ENCODE measurements at places on chromosomes 4 and X.

GRCh38 chr4:130110189-130110588 lies 1014.2 kb downstream of the C4orf33 start:
- DNase-seq, result no peak

DNA sequence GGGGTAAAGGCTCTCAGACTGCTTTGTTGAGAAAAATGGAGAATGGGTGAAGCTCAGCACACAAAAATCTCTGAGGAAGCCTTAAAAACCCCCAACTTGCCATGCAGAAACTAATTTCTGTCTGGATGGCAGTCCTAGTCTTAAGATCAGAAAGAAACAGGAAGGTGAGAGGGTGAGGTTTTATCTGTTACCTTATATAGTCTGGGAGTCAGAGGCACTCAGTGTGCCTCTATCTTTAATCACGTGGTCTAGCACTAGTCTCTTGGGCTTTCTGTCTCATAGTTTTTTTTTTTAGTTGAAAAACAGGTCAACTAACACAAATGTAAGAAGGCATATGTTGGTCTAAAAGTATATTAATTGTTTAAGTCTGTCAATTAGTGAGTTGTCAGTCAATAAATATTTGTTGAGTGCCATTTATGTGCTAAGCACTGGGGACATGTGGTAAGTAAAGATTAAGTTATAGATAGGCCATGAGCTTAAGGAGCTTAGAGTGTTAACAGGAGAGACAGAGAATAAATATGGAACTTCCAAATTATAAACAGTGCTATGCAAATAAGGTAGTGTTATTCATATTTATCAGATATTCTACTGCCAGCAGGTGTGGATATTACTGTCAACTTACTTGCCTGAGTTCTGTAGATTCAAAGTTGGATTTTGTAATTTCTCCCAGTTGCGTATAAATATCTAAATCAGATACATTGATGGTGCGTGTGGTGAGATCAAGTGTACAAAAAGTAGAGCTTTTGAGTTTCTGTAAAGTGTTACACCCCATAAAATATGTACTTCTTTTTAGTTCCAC lies 7.0 kb downstream of the CYBB start:
- DNase-seq, result no peak

DNA sequence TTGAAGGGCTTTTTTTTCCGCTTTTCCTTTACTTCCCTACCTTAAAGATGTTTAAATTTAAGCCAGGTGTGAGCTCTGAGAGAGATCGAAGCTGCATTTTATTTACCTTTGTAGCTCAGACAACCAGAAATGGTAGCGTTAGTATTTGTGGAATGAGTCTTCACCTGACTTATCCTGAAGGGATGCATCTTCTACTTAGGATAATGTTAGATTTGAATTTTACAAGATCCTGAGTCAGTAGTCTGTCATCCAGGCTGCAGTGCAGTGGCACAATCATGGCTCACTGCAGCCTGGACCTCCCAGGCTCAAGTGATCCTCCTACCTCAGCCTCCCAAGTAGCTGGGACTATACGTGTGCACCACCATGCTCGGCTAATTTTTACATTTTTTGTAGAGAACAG lies 26.2 kb downstream of the TMSB4X start:
- no peak for DNase-seq

GRCh38 chr4:178288462-178288861 lies 846.2 kb upstream of the AGA start:
- DNase-seq, result no peak

DNA sequence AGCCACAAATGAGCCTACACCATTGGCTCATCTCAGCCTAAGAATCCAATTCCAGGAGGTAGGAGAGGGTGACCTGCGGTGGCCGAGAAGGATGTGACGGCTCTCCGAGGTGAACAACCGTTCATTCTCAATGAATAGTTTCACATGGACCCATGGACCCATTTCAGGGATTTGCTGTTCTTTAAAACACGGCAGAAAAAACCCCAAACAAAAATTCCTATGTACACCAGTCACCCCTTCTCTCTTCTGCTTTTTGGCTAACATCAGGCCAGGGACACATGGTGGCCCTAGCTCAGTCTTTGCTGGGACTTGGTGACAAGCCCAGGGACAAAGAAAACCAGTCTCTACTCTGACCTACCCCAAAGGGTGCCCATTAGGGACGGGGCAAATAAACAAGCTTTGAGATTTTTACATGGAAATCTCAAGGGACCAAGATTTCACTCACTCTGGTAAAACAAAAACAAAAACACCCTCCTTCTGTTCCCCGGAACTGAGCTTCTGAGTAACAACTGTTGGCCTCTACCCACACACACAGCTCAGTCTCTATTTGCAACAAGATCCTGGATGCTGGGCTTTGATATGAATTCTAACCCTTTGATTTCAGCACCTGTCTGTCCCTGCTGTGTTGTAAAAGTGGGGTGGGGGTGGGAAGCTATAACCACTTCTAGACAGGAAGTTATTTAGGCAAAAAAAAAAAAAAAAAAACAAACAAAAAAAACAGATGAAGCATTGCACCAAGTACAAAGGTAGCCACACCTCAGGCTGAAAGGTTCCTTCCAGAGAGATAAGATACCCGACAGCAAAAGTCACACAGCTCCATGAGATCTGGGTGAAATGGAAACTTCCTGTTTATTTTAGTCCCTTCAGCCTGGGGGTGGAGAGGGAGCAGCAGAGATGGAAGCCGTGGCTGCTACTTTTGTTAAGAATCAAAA lies 49.0 kb downstream of the DDX3X start:
- DNase-seq, result no peak

DNA sequence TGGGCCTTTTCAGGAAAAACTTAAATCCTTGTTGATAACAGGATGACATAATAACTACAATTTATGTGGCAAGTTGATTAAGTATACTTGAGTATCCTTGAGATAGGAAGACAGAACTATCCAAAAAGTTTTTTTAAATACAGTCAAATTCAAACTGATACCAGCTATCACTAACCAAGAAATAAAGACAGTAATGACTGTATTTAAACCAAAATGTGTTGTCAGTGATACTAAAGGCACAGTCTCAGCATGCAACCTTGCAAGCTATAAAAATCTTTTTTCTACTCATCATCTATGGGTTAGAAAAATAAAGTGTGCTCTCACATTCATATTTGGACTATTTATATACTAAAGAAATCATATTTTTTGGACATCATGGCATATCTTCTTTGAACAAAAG lies 64.7 kb downstream of the PAPSS1 start:
- no peak for DNase-seq

DNA sequence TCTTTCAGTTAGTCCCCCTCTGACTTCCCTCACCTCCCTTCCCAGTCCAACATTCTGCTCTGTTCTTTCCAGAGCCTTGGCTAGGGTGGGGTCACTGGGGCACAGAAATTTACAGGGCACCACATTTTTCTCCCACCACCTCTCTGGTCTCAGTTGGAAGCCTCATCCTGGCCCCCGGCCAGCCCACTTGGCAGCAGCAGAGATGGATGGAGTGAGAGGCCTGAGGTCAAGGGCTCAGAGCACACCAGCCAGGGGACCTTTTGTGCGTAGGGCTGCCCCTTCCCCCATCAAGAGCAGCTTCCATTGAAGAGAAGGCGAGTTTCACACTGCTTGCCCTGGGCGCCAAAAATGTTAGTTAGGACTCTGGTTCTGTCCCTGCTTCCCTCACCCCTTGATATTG lies 230.9 kb downstream of the SOX3 start:
- DNase-seq, result no peak

DNA sequence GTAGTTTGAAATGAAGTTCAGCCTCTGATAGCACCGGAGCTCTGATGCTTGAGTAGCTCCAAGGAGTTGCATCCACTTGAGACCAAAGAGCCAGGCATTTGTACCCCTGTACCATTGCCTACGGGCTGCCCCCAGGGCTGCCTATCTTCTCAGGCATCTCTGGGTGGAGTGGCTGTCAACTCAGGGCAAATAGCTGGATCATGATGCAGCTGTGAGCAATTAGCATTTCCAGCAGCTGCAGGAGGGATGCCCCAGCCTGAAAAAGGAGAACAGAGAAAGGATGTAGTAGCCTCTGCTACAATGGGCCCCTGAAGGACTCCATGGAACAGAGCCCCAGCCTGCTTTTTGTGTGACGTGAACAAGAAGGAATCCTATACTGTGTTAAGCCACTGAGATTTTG lies 492.6 kb downstream of the BCOR start:
- no peak for DNase-seq

- DNase-seq, result no peak
Observed at GRCh38 chrX:24154490-24155034, 5.0 kb downstream of the ZFX start.

DNA sequence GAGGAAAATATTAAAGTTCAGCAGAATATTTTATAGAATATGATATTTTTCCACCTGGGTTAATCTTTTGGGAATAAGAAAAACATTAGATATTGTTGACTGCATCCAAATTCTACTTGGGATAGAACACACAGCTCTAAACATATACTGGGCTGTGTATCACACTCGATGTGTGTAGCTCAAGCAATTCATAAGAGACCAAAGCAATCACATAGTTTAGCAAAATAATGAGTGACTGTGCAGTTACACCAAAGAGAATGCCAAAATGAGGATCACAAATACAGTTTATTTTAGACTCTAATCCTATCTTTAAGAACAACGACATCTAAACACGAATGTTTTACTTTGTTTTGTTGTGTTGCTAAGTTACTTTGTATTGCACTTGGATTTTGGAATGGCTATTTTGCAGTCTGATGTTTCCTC lies 101.2 kb downstream of the CBR4 start:
- DNase-seq, result no peak

DNA sequence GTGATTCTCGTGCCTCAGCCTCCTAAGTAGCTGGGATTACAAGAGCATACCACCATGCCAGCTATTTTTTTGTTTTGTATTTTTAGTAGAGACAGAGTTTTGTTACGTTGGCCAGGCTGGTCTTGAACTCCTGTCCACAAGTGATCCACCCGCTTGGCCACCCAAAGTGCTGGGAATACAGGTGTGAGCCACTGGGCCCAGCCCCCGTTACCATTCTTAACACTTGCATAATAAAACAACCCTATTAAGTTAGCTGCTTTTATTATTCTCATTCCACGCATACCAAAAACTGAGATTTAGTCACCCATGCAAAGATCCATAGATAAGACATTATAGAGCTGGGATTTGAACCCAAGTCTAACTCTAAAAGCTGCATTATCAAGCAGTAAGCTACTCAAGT lies 6.0 kb upstream of the TEX13A start:
- DNase-seq, result no peak

- no peak for DNase-seq
Observed at GRCh38 chr4:184812199-184812542, 13.6 kb downstream of the ACSL1 start.

- no peak for DNase-seq
Observed at GRCh38 chr4:37322122-37322521, 77.6 kb downstream of the NWD2 start.

GRCh38 chr4:103098756-103099440 lies 736 bp downstream of the BDH2 start:
- no peak for DNase-seq

DNA sequence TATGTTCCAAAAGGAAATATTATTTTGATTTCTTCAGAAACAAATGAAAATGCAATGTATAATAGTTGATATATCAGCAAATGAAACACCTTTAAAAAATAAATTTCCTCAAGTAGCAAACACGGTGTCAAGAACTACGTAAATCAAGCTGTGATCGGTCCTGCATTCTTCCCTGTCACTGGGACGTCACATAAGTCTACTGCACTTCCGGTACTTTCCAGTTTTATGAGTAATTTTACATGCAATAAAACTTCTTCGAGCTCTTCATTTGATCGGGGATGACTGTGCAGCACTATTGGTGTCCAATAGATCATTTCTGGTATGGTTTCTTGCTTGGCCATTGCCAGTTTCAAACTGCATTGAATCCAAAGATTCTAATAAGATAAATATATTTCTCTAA lies 114.0 kb upstream of the VEGFC start:
- no peak for DNase-seq

GRCh38 chr4:6633091-6633906 lies 7.2 kb upstream of the MRFAP1 start:
- no peak for DNase-seq

- DNase-seq, result no peak
Observed at GRCh38 chr4:44760142-44760898, 34.0 kb upstream of the GNPDA2 start.

DNA sequence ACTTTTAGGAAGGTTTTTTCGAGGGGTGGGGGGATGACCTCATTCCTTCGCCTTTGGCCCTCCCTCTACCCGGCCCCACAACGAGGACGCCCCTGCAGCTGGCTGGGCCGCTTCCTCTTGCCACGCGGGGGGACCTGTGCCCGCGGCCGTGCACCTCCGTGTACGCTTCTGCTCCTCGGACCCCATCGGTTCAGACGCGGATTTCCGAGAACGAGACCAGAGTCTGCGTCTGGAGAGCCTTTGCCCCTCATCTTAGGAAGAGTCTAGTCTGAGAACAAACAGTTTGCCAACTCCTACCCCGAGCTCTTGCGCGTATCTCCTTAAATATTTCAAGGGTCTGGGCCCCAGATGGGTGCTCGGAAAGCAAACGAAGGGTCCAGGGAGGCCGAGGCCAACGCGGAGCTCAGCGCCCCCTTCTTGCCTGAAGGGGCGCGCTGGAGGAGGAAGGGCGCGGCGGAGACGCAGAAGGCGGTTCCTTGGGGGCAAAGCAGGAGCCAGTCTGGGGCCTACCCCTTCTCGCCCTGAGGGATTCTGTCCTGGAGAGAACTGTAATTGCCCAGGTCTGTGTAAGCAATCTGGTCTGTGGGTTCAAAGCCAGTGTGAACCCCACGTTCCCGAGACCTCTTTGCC lies 3.9 kb upstream of the SFRP2 start:
- DNase-seq, result no peak

DNA sequence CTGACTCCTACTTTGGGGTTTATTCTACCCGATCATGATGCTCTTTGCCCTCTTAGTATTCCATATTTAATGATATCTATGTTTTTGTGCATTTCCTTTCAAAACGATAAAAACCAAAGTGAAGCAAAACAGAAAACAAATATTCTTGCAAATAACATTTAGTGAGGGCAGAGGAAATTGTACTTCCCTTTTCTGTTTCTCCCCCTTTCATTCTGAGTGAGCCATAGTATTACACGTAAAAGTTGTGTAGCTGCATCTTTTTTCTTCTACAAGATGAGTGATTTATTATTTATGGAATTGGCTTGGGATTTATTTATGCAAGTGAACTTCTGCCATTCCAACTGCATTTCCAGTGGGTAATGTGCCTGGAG lies 109.9 kb downstream of the AFF2 start:
- DNase-seq, result no peak

- no peak for DNase-seq
Observed at GRCh38 chr4:140099983-140100382, 54.0 kb downstream of the MAML3 start.

- no peak for DNase-seq
Observed at GRCh38 chrX:25548811-25549210, 533.0 kb upstream of the ARX start.
